ENCODE measurements at places on chromosomes 4 and X.

DNA sequence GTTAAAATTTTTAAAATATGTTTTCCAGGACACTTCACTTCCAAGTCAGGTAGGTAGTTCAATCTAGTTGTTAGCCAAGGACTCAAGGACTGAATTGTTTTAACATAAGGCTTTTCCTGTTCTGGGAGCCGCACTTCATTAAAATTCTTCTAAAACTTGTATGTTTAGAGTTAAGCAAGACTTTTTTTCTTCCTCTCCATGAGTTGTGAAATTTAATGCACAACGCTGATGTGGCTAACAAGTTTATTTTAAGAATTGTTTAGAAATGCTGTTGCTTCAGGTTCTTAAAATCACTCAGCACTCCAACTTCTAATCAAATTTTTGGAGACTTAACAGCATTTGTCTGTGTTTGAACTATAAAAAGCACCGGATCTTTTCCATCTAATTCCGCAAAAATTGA lies 49.7 kb downstream of the XIAP start:
- no peak for DNase-seq

DNA sequence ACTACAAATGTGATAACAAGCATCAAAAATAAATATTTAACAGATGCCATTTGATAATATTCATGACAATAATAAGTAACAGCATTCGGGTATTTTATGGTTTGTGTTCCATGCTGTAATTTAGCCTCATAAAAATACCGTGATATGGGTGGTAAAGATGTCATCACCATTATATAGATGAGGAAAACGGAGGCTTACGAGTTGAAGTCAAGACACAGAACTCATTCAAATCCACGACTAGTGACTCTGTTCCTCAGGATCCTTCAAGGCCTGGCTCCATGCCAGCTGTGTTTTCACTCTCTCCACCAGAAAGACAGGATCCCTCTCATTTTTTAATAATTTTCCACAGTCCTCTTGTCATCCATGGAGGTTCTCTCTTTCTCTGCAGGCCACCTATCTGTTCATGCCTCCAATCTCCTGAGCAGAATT lies 94.5 kb downstream of the APBB2 start:
- no peak for DNase-seq

DNA sequence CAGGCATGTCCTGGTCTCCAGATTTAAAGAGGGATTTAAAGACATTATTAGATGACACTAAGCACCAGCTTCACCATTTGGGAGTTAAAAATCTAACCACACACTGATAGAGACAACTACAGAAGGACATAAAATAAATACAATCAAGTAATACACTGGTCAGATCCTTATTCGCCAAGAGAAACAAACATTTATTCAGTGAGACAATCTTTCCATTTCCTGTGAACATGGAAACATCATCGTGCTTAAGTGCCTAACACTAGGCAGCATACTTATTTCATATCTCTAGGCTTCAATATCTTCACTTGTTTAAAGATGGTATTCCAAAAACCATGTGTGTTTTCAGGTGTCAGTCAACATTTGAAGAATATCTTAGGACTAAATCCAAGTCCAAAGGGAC lies 103.6 kb downstream of the AREG start:
- DNase-seq, result no peak

- no peak for DNase-seq
Measured at GRCh38 chr4:184115399-184115798, 102.3 kb downstream of the ENPP6 start.

- DNase-seq, result no peak
Measured at GRCh38 chr4:69589884-69590283, 49.6 kb downstream of the UGT2A2 start.

DNA sequence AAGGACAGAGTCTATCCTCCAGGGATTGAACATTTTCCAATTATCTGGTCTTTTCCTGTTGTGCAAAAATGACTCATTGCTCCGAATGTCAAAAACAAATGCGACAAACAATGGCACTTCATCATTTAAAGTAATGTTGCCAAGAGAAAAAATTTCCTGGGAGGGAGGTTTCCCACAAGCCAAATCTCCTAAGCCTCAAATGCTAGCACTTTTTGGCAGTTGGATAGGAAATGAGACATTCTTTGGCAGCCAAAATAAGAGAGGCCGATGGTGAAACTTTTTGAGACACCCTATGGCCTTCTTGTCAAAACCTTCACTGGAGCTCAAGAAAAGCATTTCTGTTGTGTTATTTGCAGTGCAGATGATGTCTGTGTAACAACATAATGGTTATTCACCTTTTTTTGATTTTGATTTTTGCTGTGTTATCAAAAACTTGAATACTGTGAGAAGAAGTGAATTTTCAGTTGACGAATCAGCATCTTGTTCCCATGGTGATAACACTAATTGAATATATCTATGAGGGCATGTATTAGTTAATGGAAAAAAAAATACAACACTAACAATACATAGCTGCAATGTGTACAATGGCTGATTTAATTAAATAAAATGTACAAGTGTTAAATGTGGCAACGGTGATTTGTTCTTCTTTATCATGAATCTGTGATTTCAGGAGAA lies 333.8 kb downstream of the ANK2 start:
- DNase-seq, result no peak

GRCh38 chr4:121651597-121651996 lies 45.2 kb downstream of the ANXA5 start:
- DNase-seq, result no peak

- DNase-seq, result no peak
Measured at GRCh38 chrX:19912-20571, 261.1 kb upstream of the PLCXD1 start.

DNA sequence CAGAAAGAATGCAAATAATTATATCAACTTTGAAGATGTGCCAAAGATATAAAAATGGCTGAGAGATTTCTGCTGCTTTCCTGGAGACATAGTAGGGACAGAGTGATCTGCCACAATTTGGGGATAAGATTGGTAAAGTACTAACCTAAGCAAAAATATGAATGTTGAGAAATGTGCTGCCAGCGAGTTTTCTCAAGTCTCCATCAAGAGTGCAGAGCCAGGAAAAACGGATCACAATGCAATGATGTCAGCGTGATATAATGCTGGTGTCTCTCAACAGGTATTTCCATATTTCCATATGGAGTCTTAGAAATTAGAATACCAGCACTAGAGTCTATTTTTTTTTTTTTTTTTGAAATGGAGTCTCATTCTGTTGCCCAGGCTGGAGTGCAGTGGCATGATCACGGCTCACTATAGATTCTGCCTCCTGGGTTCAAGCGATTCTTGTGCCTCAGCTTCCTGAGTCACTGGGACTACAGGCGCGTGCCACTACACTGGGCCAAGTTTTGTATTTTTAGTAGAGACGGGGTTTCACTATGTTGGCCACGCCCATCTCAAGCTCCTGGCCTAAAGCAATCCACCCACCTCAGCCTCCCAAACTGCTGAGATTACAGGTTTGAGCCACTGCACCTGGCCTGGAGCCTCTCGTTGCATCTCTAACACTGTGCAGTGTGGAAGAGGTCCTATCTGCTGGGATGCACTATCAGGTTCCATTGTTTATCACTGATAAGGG lies 893.5 kb downstream of the TRIML1 start:
- DNase-seq, result no peak

DNA sequence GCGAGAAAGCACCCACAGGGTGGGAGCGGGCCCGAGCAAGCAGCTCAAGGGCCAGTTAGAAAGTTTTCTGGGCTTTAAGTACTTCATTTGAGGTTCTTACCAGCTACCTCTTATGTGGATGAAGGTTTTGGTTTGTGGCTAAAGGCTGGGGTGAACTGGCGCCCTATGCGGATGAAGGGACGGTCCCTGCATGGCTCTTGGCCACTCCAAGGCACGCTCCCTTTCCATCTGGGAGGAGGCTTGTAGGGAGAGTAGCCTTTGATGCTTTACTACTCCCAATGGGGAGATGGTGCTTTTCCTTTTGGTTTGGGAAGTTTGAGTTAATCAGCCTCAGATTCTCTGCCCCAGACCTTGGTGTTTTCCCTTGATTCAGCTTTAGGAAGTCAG lies 17.7 kb downstream of the MRFAP1 start:
- DNase-seq, result no peak

GRCh38 chr4:42123071-42123644 lies 29.3 kb downstream of the BEND4 start:
- no peak for DNase-seq

GRCh38 chrX:119853444-119853843 lies 681 bp upstream of the UPF3B start:
- DNase-seq, result no peak

DNA sequence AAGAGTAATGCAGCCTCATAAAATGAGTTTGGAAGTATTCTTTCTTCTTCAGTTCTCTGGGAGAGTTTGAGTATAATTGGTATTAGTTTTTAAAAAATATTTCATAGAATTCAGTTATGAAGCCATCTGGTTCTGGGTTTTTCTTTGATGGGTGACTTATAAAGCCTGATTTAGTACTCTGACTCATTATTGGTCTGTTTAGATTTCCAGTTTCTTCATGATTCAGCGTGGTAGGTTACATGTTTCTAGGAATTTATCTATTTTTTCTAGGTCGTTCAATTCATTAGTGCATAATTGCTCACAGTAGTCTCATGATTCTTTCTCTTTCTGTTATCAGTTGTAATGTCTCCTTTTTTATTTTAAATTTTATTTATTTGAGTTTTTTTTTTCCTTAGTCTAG lies 111.2 kb downstream of the CEP44 start:
- no peak for DNase-seq

GRCh38 chrX:101163166-101163565 lies 56.4 kb upstream of the DRP2 start:
- no peak for DNase-seq

DNA sequence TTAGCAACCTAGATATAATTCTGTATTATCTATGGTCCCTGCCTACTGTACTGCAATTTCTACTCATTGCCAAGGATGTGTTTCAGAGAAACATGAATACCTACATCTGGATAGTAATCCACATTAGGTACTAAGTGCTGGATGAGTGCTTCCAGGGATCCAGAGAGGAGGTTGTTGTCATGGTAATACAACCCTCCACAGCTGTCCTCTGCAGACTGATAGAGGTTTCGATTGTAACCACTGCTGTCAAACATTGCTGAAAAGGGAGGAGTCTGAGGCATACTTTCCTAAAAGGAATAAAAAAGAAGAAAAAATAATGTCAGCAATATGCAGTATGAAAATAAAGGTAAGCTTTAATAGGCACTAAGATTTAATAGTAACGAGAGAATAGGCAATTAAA lies 12.5 kb downstream of the RASGEF1B start:
- DNase-seq, result no peak

DNA sequence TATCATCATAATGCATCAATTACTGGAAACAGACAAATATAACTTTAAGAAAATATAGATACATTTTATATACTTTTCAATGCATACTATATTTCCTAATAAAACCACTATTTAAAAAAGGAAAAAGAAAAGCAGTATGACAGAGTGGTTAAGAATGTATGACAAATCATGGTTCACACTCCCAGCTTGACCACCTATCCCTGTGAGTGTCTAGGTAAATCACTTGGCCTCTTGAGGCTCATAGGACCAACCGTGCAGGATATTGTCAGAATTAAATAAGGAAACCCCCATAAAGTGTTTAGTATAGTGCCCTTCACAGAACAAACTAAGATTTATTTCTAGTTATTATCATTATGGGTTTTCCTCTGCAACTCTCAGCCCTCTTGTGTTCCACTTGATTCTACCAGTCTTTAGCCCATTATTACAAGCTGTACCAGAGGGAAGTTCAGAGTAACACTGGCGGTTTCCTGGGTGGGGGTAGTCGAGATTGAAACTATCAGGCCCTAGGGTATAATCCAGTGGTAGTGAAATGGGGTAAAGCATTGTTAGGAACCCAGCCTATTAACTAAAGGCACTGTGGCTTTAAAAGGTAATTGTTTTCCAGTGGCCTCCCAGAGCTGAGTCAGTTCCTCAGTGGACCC lies 55.5 kb upstream of the PAK3 start:
- no peak for DNase-seq

GRCh38 chr4:17250591-17250990 lies 261.3 kb downstream of the QDPR start:
- DNase-seq, result no peak

DNA sequence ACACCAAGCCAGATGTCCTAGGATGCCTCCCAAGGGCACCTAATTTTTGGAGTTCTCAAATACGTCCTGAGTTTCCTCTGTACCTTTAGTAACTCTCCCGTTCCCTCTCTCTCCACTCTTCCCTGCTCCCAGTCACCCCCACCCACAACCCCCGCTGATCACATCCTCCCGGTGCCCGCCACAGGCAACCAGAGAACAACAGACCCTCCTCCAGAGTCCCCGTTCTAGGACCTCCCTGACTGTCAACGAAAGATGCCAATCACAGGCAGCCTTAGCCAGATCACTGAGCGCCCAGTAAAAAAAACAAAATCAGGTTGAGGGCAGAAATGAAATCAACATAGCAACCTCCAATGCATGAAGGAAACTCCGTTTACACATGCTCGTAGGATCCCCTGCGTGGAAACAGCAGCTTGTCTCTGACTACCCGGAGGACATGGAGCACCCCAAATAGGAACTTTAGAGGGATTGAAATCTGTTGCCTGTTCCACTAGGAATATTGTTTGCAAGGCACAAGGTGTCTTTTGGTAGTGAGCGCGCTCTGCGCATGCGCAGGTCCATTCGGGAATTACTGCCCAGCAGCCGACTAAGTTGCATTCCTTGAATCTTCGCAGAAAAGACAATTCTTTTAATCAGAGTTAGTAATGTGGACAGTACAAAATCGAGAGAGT lies at the start of gene GABRB1:
Gene GABRB1, plus strand, starts transcription at position 557 of the 668 bp plus-strand sequence.
- DNase-seq, result no peak

DNA sequence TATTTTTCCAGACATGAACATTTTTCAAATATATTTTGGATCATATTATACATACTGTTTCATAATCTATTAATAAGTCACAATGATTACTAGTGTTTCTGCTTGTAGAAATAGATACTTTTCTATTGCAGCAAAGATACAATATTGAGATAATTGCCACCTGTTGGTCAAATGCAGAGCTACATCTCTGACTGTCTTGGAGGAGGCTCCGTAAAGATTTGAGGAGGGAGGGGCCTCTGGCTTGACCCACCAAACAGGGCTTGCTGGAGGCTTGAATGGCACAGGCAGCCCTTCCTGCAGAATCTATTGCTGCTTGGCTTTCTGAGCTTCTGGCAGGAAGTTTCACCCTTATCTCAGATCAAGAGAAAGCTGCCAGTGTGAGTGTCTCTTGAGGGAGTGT lies 99.3 kb upstream of the ARMCX2 start:
- peak; percentile 1 for DNase-seq

DNA sequence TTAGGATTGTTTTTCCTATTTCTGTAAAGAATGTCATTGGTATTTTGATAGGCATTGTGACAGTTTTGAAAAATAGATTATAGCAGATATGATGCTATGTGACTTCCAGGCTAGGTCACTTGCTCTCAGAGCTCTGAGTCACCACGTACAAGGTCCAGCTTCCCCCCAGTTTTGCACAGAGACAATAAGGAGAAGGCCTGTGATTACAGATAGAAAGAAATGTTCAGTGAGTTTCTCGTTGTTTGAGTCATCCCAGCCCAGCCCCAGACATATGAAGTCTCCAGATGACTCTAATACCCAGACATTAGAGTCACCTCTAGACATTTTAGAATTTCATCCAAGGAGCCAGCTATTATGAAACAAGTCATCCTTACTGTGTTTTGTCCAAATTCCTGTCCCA lies 57.2 kb downstream of the MFAP3L start:
- no peak for DNase-seq

- no peak for DNase-seq
Measured at GRCh38 chr4:136831553-136831952, 700.7 kb downstream of the PCDH18 start.

- DNase-seq, result no peak
Measured at GRCh38 chr4:13539047-13539618, 5.2 kb downstream of the NKX3-2 start.

- no peak for DNase-seq
Measured at GRCh38 chr4:72171761-72172160, 140.0 kb downstream of the NPFFR2 start.

GRCh38 chr4:141415651-141416050 lies 195.0 kb downstream of the ZNF330 start:
- no peak for DNase-seq

GRCh38 chr4:95038791-95039190 lies 281.0 kb downstream of the BMPR1B start:
- DNase-seq, result no peak
